Heart right ventricle (tissue), 16 donors: ENCODE measurements at places on chromosomes 11 and 22.

DNA sequence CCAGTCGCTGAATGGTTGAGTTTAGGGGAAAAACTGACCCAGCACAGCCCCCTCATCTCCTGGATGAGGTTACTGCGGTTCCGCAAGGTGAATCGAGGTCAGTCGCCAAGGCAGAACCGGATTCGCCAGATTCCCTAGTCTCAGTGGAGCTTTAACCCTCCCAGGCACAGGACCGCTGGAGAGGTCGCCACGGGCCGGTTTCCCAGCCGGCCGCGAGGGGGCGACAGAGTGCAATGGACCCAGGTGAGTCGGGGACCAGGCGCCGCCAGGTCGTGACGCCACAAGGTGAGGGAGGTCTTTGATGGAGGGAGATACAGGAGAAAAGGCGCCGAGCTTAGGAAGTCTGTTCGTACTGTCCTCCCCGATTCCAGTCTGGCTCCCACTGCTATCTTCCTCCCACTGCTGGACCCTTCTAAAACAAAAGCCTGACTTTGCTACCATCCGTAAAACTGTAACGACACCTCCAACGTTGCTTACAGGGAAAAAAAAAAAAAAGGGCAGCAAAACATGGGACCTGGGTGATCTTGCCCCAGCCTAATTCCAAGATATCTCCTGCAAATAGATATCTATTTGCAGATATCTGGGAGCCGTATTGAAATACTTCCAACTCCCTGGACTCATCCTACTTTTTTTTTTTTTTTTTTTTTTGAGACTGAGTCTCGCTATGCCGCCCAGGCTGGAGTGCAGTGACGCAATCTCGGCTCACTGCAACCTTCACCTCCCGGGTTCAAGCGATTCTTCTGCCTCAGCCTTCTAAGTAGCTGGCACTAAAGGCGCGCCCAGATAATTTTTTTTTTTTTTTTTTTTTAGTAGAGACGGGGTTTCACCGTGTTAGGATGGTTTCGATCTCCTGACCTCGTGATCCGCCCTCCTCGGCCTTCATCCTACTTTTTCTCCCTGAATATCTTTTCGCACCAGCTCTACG lies 1.4 kb upstream of the GGA1 start:
- H3K27me3 ChIP-seq = no peaks in the 10 kb centered on the region
- DNase-seq = peak; percentile 84
- H3K36me3 ChIP-seq = no peaks in the 10 kb centered on the region
- H3K27ac ChIP-seq = peak overlapping the region; percentile 98

- H3K4me3 ChIP-seq = no peak overlapping the region
- no peaks in the 10 kb centered on the region for H3K36me3 ChIP-seq
- no peaks in the 10 kb centered on the region for H3K4me1 ChIP-seq
- no peaks in the 10 kb centered on the region for H3K27me3 ChIP-seq
- DNase-seq = no peak
Observed at GRCh38 chr11:57116654-57117053, 65.1 kb upstream of the LRRC55 start.

GRCh38 chr11:64675450-64676260 lies 47.3 kb downstream of the NRXN2 start:
- DNase-seq = peak; percentile 80
- no peak overlapping the region for H3K27ac ChIP-seq
- peaks cover 16% of the 10 kb centered on the region for H3K4me1 ChIP-seq
- no peaks in the 10 kb centered on the region for H3K27me3 ChIP-seq
- H3K4me3 ChIP-seq = no peak overlapping the region
- H3K36me3 ChIP-seq = no peaks in the 10 kb centered on the region

DNA sequence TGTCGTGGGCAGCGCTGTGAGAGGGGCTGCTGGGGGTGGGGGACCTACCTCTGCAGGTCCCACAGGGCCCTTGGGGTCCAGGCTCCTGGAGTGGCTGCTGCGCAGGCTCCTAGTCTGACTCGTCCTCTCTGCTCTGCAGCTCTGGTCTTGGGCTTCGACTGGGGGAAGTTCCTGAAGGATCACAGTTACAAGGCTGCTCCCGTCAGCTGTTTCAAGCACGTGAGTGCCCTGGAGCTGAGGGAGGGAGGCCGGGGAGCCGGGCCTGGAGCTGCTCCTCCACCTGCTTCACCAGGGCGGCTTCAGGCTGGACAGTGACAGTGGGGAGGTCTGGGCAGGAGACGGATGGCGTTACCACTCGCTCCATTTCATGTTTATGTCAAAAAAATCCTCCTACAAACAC lies 11.9 kb downstream of the L3MBTL2 start:
- H3K27me3 ChIP-seq = no peaks in the 10 kb centered on the region
- peaks cover 65% of the 10 kb centered on the region for H3K36me3 ChIP-seq
- peaks cover 31% of the 10 kb centered on the region for H3K4me1 ChIP-seq
- no peak for DNase-seq

DNA sequence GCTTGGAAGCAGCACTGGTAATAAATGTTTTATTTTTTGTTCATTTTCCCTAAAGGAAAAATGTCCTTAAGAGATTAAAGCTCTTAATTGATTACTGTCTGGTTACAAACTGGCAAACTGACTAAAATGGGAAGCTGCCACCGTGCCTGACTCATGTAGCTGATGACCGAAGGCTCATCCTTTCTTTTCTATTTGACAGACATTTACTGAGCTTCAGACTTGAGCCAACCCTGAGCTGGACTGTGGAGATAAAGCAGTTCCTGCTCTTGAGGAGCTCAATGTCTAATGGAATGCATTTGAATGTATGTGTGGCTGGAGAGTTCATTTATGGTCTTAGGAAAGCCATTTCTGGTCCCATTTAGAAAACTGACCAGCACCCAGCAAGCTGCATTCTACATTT lies 91.3 kb downstream of the RNF169 start:
- DNase-seq = no peak
- no peaks in the 10 kb centered on the region for H3K27me3 ChIP-seq

GRCh38 chr11:119572481-119573424 lies 149.8 kb upstream of the THY1 start:
- no peak overlapping the region for H3K27ac ChIP-seq
- H3K4me1 ChIP-seq = peaks cover 9% of the 10 kb centered on the region
- H3K27me3 ChIP-seq = no peaks in the 10 kb centered on the region
- no peak overlapping the region for H3K4me3 ChIP-seq

- no peak overlapping the region for H3K4me3 ChIP-seq
- H3K4me1 ChIP-seq = no peaks in the 10 kb centered on the region
- H3K27me3 ChIP-seq = no peaks in the 10 kb centered on the region
- no peak overlapping the region for H3K27ac ChIP-seq
- H3K36me3 ChIP-seq = no peaks in the 10 kb centered on the region
- DNase-seq = no peak
Observed at GRCh38 chr11:73995247-73995646, 12.6 kb upstream of the UCP2 start.

DNA sequence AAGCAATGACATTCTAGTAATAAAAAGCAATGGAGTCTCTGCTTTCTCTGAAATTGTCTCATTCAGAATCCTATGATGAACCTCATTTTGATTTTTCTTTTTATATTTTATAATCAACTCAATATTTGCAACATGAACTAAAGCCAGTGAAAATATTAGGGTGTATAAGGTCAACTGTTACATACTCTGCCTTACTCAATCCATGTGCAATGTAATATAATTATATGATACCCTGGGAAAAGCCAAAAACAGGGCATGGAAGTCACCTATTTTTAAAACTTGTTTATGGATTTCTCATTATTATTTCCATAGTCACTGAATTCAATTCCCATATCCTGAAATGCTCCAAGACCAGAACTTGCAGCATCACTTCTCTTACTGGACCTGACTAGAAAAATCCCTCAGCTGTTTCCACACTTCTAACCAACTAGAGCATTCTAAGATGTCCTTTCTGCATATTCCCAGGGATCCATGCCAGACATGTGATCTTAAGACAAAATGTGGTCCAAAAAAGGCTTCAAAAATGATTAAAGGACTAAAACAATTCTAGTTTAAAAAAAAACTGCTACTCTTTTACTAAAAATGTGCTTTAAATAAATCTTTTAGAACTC lies 97.3 kb downstream of the GUCY1A2 start:
- peak overlapping the region; percentile 22 for H3K27ac ChIP-seq
- no peaks in the 10 kb centered on the region for H3K4me1 ChIP-seq
- DNase-seq = no peak
- no peaks in the 10 kb centered on the region for H3K36me3 ChIP-seq
- H3K27me3 ChIP-seq = no peaks in the 10 kb centered on the region

GRCh38 chr11:61549177-61549576 lies 31.7 kb downstream of the SYT7 start:
- peaks cover 34% of the 10 kb centered on the region for H3K4me1 ChIP-seq
- no peak overlapping the region for H3K27ac ChIP-seq
- H3K36me3 ChIP-seq = no peaks in the 10 kb centered on the region
- no peaks in the 10 kb centered on the region for H3K27me3 ChIP-seq

GRCh38 chr11:110279881-110280280 lies 16.5 kb downstream of the RDX start:
- no peak overlapping the region for H3K27ac ChIP-seq
- peaks cover 49% of the 10 kb centered on the region for H3K36me3 ChIP-seq
- H3K4me1 ChIP-seq = peaks cover 24% of the 10 kb centered on the region
- DNase-seq = no peak

DNA sequence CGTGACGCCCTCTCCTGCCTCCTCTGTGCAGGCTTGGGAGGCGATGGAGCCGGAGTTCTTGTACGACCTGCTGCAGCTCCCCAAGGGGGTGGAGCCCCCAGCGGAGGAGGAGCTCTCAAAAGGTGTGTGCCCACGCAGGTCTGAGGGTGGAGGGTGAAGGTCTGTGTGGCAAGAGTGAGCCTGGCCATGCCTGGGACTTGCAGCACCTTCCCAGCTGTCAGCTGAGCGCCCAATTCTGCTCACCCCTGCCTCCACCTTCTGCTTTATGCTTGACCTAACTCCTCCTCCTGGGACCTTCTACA lies 2.5 kb downstream of the PARVG start:
- H3K27ac ChIP-seq = no peak overlapping the region
- peaks cover 32% of the 10 kb centered on the region for H3K27me3 ChIP-seq
- no peaks in the 10 kb centered on the region for H3K4me1 ChIP-seq
- no peak overlapping the region for H3K4me3 ChIP-seq

- no peak overlapping the region for H3K4me3 ChIP-seq
- no peak overlapping the region for H3K27ac ChIP-seq
- no peaks in the 10 kb centered on the region for H3K4me1 ChIP-seq
- no peaks in the 10 kb centered on the region for H3K36me3 ChIP-seq
- DNase-seq = no peak
Observed at GRCh38 chr11:126884594-126884993, 116.0 kb downstream of the KIRREL3 start.

DNA sequence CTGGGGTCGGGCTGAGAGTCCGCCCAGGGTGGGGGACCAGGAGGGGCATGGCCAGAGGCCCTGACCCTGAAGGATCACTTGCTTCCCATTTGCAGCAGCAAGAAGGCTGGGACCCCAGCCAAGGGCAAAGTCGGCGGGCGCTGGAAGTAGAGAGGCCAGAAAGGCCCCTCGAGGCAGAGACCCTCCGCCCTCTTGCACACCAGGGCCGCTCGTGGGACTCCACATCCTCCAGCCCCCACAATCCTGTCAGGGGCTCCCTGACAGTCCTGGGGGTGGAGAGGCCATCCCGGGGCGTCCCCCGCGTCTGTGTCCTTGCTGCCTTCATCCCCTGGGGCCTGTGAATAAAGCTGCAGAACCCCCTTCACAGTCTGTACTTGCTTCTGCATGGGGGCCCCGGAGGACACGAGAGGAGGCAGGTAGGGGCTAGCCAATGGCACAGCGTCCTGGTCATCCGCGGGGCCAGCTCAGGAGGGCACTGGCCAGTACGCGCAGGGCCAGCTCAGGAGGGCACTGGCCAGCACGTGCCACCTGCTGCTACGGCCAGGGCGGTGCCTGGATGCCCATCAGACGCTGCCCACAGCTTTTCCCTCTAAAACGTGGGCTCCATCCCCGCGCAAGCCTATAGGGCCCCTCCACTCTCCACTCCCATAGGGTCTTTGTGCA lies 8.7 kb upstream of the MRPL23 start:
- no peaks in the 10 kb centered on the region for H3K27me3 ChIP-seq
- H3K4me3 ChIP-seq = no peak overlapping the region
- no peaks in the 10 kb centered on the region for H3K36me3 ChIP-seq
- DNase-seq = peak; percentile 9
- H3K27ac ChIP-seq = peak overlapping the region; percentile 56

DNA sequence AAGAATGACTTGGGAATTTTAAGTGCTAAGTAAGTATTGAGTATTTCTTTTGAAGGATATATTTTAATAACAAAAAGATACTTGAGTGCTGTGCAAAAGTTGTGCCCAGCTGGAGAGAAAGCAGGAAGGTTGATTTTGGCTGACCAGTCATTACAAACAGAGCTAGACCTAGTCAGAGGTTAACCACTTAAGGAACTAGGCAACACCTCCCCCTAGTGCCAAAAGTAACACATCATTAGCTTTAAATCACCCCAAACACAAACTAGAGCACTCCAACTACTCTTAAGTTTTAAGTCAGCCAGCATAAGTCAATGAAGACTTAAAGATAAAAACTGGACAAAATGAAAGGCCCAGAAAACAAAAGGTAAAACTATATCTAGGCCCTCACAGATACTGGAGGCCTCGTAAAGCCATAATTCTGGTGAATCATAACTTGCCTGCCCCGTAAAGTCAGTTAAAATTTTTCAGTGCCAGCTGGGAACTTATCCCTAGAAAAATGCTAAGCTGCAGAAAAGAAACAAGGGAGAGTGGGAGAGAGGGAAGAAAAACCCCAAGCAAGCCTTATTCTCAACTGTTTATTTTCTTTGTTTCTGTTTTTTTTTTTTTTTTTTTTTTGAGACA lies 4.6 kb downstream of the TMEM9B start:
- H3K36me3 ChIP-seq = peaks cover 47% of the 10 kb centered on the region
- H3K4me3 ChIP-seq = no peak overlapping the region
- peak; percentile 60 for DNase-seq
- H3K27me3 ChIP-seq = no peaks in the 10 kb centered on the region
- H3K27ac ChIP-seq = peak overlapping the region; percentile 26
